ENCODE measurements at places on chromosomes 3 and 15. TPM values are rescaled to one million over a fixed set of nuclear protein-coding genes. Genes with fewer than 3 reads are reported as not detected.

GRCh38 chr15:26887926-26888666 lies 21.2 kb downstream of the GABRA5 start:
- DNase-seq, result no peak

DNA sequence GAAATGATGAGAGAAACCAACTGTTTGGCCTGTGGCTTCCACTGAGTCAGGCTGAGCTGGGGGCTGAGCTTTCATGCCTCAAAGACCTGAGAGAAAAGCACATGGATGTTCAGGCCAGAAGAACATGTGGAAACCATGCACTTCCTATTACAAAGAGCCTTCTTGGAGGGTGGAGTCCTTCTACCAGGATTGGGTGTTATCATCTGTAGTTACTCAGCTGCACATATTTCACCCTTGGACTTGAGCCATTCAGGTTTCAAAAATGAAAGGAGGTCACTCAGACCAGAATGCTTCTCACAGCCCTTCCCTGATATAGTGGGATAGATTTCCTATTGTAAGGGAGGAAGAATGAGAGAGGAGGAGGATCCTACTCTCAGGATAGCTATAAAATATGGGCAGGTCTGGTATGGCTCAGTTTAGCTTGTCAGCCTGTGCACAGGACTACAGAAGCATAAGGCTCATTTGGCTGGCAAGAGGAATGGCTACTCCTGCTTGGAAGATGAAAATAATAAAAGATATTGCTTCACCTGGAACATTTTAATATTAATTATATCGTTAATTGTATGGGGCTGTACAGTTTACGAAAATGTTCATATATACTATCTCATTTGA lies 173.6 kb upstream of the TMC3 start:
- no peak for DNase-seq

DNA sequence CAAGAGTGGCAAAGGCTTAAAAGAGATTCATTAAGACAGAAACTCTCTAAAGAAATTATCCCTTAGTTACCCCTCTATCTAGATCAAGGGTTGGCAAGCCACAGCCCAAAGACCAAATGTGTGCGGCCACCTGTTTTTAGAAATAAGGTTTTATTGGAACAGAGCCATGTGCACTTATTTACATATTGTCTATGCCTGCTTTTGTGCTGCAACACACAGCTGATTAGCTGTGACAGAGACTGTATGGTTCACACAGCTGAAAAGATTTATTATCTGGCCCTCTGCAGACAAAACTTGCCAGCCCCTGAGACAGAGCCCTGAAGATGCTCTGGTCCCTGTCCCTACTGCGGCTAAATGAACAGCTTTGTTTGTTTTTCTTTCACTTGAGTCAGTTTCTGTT lies 88.1 kb downstream of the ADAMTS9 start:
- DNase-seq, result no peak

DNA sequence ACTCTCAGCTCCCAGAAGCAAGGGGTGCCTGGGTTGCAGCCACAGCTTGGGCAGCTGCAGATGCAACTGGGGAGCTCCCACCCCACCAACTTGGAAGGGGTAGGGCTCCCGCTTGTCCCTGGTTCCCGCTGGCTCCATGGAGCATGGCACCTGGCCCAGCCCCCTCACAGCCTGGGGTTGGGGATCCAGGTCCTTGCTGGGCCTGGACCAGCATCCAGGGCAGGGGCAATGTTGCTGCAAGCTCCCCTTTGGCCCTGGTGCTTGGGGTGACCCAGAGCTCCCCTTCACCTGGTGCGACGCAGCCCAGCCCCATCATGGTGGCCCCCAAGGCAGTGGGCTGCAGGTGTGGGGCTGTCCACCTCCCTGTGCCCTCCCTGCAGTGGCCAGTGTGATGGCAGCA lies 99.6 kb upstream of the FRMD4B start:
- peak; percentile 50 for DNase-seq

GRCh38 chr15:53193149-53193548 lies 403.0 kb upstream of the ONECUT1 start:
- DNase-seq, result no peak

DNA sequence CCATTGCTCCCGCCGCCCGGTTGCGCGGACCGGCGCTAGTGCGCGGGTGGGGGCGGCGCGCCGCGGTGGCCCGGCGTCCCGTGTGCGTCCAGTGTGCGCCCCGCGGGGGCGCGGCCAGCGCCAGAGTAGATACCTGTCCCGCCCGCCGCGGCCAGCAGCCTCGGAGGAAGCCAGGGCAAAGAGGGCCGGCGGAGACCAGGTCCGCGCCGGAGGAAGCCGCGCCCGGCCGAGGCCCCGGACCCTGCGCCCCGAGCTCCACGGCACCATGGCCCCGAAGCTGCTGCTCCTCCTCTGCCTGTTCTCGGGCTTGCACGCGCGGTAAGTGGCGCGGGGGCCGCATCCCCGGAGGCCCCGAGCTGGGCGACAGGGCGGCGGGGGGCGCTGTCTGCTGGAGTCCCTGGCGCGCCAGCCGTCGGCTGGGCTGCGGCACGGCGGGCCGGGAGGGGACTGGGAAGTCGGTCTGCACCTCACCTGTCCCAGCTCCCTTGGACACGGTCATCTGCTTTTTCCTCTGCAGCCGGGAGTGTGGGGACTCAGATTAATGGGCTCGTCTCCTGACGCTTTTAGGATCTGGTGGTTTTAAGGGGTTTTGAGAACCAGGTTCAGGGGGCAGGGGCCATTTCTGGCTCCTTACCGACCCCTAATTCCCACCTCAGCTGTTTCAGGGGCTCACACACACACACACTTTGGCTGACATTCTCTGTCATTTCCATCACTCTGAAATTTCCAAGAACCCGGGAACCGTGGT lies 464 bp downstream of the GABRG3 start:
- DNase-seq, result no peak

LEKR1 gene
- total RNA-seq, result 0.88 TPM

PPIB gene
- total RNA-seq, result 289 TPM

- DNase-seq, result no peak
Measured at GRCh38 chr3:113985541-113985940, 37.7 kb downstream of the ZDHHC23 start.

- DNase-seq, result no peak
Measured at GRCh38 chr3:133328373-133328772, 71.5 kb upstream of the BFSP2 start.

- DNase-seq, result no peak
Measured at GRCh38 chr15:84595660-84596059, 5.1 kb upstream of the ZSCAN2 start.

DNA sequence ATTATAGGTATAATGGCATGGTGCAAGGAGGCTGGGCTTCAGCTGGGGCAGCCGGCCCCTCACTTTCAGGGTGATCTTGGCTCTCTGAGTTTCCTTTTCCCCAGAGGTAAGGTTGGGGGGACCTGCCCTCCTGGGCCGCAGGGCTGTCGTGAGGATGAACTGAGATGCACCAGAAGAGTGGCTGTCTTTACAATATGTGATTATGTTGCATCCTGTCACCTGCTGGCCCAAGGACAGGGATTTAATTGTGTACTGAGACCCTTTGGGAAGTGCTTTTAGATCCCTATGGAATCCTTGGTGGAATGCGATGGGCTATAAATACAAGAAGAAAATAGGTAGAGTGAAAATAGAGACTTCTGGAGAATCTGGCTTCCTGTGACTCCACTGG lies 22.1 kb downstream of the ANAPC13 start:
- DNase-seq, result no peak

GOLGA6B gene
- total RNA-seq, result not detected

CXCR6 gene
- total RNA-seq, result not detected

SPTSSB gene
- total RNA-seq, result 0.92 TPM

DNA sequence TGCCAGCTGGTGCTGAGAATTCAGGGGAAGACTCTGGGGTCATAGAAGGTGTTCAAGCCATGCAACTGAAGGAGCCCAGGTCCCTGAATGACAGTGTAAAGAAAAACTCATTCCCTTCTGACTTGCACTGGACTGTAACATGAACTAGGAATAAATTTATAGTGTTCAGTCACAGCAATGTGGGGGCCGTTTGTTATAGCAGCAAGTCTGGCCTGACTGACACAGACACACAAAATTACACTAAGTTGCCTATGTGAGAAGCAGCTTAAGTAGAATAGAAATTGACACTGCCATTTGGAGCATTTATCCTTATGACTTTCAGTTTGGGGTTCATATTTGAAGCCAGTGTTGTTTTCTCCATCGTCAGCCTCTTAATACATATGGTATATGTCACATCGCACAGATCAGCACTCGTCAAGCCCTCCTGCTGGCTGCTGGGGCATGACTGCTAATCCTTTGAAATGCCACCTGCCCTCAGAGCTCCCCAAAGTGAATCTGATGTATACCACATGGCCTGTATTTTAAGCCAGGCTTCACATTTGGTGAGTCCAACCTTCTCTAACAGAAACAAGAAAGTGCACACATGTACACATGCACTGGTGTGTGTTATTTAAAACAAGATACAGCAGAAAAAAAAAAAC lies 17.1 kb upstream of the HEG1 start:
- DNase-seq, result no peak

DNA sequence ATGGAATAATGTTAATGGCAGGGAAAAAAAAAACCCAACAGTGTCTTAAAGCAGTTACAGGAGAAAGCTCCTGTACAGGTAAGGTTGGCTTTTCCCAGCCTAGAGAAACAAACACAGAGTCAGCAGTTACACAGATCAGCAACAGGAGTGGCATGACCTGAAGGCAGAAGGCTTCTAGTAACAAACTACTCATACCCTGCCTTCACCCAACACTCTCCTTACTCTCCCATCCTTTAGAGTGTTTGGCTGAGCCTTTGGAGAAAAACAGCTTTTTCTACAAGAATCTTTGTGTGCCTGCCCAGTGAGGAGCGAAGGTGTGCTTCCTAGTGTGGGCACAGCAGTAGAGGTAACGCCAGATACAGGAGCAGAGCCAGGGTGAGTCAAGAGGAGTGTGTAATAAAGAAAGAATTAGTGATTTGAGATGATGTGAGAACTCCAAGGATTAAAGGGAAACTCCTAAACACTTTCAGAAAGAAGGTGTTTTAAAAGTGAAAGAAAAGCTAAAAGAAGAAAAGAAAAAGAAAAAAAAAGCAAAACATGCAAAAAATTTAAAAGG lies 152.7 kb downstream of the POLR2M start:
- no peak for DNase-seq

DNA sequence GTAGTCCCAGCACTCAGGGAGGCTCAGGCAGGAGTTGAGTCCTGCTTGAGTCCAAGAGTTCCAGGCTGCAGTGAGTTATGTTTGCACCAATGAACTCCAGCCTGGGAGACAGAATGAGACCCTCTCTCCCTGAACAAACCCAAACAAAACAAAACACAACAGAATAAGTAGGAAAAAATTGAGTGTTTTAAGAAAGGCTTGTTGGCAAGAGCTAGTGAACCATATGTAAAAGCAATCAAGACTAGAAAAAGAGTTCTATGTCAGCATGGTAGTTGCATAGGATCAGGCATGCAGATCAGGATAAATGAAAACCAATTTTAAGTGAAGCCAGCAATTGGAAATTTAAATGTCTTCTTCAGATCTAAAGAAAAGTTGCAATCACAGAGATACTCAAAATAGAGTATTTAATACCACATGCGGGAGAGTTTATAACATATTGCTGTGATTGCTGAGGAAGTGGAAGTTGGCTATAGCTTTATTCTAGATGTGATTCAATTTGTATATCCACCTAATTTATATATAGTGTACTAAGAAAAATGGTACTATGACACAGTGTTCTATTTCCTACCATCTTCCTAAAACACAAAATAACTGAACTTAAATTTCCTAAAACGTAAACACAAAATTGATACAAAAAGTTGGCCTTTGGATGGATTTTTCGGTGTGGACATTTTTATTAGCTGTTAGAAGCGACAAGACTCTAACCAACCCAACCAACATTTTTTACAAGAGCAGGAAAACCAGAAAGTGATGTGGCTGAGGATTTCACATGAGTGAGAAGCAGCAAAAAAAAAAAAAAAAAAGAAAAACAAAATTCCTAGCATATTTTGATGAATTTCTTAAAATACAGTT lies 101.9 kb upstream of the ROBO1 start:
- no peak for DNase-seq

All from pancreas (tissue), 10 donors.